ENCODE measurements at places on chromosomes 5 and 9.

GRCh38 chr5:8458038-8458383 lies 589.1 kb downstream of the MTRR start:
- peak; percentile 15 for DNase-seq

GRCh38 chr9:73736270-73736669 lies 584.6 kb downstream of the ANXA1 start:
- DNase-seq: no peak

GRCh38 chr9:137703842-137704508 lies 85.2 kb downstream of the EHMT1 start:
- no peak for DNase-seq

DNA sequence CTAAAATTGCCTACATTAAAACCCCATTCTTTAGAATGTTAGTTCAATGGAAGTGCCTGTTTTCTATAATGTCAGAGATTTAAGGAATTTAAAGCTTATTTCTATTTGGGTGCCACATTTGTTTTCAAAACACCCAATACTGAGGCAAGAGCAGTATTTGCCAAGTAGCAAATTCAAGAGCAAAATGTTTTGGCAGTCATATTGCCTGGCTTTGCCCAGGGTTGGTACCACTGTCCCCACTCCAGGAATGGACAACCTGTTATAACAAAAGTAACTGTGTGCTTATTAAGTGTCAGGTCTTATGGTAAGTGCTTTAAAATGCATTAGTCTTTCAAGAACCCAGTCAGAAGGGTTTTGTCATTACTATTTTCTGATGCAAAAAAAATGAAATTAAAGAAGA lies 19.3 kb downstream of the ITGA1 start:
- DNase-seq: no peak

- DNase-seq: no peak
Measured at GRCh38 chr9:128540634-128541360, 11.6 kb upstream of the SPTAN1 start.

DNA sequence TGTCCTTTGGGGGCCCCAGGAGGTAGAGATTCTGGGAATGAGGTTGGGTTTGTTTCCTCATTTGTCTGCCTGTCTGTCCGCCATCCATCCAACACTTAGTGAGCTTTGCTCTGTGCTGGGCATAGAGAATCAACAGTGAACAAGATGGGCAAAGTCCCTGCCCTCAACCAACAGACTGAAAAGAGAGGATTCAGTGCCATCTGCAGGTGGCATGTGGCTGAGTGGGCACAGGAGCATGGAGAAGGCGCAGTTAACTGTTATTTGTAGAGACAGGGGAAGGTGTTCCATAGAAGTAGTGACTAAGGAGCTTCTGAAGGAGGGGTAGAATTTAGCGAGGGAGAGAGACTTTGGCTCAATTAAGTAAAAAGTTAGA lies 23.1 kb downstream of the POLR1E start:
- DNase-seq: no peak

DNA sequence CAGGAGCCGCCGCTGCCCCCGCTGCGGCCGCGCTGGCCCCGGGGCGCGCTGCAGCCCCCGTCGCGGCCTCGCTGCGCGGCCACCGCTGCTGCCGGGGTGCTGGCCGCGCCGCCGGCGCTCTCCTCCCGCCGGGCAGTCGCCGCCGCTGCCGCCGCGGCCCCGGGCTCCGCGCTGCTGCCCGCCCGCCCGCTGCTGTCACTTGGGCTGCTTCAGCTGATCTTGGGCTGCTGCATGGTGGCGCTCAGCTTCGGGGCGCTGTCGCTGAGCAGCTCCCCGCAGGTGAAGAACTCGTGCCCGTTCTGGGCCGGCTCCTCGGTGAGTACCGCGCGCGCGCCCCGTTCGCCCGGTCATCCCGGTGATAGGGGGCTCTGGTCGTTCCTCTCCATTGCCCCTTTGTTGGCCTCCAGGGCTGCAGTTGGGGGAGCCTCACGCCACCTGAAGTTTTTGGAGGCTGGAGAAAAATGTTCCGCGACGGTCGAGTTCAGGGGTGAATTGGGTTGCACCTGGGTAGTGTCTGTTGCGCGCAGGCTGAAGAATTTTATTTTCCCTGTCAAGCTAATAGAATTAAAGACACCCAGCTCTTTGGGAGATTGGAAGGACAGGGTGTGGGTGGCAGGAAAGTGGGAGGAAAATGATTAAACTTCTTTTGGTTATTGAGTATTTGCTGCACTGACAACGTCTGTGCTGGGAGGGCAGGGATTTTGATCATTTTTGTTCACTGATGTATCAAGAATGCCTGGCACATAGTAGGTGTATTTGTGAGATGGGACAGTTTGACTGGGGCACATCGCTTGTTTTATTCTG lies 596 bp downstream of the ENTREP1 start:
- DNase-seq: no peak

DNA sequence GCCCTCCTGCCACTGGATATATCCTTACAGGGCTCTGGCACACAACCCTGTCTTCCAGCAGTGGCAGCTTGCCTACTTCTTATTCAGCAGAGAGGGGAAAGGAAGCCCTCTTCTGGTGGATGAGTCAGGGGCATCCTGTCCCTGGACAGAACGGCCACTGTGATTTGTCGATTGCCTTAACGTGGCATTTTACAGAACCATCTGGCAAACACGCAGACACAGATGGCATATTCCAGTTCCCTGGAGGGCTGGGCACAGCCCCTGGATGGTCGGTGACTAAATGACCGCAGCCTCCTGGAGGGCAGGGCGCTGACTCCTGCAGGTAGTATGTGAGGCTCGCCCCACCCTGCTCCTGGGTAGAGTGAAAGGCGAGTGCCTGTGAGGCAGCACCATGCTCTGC lies 62.1 kb downstream of the DCP2 start:
- DNase-seq: peak; percentile 48

GRCh38 chr9:86454701-86455615 lies 100.7 kb upstream of the TUT7 start:
- no peak for DNase-seq

GRCh38 chr5:169063316-169063953 lies 237.5 kb downstream of the SLIT3 start:
- no peak for DNase-seq

- DNase-seq: no peak
Measured at GRCh38 chr9:85702191-85702590, 39.6 kb downstream of the AGTPBP1 start.

GRCh38 chr5:10649666-10650380 lies 86.0 kb downstream of the ANKRD33B start:
- peak; percentile 55 for DNase-seq

DNA sequence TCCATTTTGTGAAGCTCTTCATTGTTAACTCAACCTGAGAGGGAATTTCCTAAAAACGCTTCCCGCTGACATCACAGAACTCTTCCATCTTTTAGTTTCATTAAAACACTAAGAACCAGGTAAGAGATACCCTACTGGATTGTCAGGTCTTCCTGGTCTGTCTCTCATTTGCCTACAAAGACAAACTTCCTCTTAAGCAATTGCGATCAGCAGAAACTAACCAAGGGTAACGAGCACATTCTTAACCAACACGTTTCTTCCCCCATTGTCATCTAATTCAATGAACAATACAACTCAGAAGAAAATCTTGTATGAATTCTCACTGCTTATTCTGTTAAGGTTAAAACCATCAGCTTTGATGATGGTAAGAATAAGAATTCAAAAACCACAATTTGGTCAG lies 6.6 kb downstream of the FBXW11 start:
- no peak for DNase-seq

GRCh38 chr9:121357011-121357410 lies 13.0 kb downstream of the STOM start:
- no peak for DNase-seq

GRCh38 chr9:98923451-98924123 lies 20.1 kb upstream of the COL15A1 start:
- DNase-seq: no peak

DNA sequence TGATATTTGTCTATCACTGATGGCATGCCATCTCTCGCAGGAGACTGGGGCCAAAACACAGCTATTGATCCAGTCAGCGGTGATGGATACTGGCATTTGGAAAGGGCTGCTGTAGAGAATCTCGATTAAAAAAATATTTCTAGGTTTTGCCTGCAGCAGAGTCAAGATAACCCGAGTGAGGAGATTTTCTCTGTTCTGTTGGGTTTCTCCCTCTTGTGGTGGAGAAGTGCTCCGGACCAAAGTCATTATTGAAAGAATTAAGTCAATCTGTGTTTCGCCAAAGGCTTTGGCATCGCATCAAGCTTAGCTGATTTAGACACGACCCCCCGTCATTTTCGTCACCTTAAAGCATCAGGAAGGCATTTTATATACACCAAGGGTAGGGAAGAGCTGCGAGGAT lies 97.1 kb upstream of the IRX2 start:
- peak; percentile 23 for DNase-seq

GRCh38 chr5:91111473-91112238 lies 271.5 kb downstream of the ARRDC3 start:
- no peak for DNase-seq

- no peak for DNase-seq
Measured at GRCh38 chr9:133747309-133747708, 9.2 kb upstream of the SARDH start.

DNA sequence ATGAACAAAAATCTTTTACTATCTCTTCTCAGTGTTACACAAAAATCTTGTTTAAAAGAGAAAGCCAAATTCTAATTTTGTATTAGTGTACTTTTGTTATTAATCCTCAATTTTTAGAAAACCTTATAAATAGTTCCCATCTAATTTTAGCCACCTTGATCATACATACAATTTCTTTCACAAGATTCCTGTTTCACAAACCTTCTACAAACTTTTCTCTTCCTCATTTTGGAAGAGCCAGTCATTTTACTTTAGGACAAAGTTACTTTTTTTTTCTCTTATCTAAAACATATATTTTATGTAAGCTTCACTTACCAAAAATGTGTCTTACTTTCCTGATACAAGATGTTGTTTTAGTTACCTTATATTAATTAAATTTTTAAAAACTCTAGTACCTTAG lies 161.3 kb downstream of the YIPF5 start:
- no peak for DNase-seq

DNA sequence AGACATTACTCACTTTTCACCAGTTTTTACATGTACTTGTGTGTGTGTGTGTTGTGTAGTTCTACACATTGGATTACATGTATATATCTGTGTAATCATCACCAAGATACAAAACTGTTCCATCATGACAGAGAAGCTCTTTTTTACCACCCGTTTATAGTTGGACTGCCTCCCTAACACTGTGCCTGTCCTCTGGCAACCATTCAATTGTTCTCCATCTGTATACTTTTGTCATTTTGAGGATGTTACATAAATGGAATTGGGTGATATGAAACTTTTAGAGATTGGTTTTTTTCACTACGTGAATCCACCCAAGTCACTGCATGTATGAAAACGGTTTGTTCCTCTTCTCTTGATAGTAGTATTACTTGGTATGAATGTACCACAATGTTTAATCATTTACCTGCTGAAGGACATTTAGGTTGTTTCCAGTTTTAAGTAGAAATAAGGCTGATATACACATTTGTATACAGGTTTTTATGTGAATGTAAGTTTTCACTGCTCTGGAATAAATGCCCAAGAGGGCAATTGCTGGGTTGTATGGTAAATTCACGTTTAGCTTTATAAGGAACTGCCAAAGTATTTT lies 126.2 kb downstream of the MAPKAP1 start:
- no peak for DNase-seq

GRCh38 chr9:26129217-26129616 lies 451.0 kb upstream of the TUSC1 start:
- DNase-seq: peak; percentile 72

DNA sequence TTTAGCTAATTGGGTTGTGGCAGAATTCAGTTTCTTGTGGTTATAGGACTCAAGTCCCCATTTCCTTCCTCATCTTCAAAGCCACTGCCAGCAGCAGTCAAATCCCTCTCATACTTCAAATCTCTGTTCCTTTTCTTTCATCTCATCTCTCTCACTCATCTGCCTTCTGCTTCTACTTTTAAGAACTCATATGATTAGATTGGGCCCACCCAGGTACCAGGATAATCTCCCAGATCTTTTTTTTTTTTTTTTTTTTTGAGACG lies 8.0 kb upstream of the REEP5 start:
- DNase-seq: no peak

GRCh38 chr5:84290161-84290560 lies 94.5 kb downstream of the EDIL3 start:
- DNase-seq: peak; percentile 33

- peak; percentile 88 for DNase-seq
Measured at GRCh38 chr5:181187500-181188213, 17.3 kb downstream of the TRIM7 start.

- DNase-seq: no peak
Measured at GRCh38 chr5:41309275-41309674, 95.9 kb upstream of the C6 start.

- no peak for DNase-seq
Measured at GRCh38 chr5:100758780-100759179, 144.3 kb downstream of the ST8SIA4 start.

GRCh38 chr5:10537624-10538023 lies 26.2 kb upstream of the ANKRD33B start:
- no peak for DNase-seq

- peak; percentile 6 for DNase-seq
Measured at GRCh38 chr5:891837-892393, 686 bp downstream of the BRD9 start.

GRCh38 chr9:37201581-37201980 lies 81.2 kb downstream of the ZCCHC7 start:
- no peak for DNase-seq

- DNase-seq: peak; percentile 83
Measured at GRCh38 chr5:35803191-35803651, 53.5 kb upstream of the IL7R start.

- no peak for DNase-seq
Measured at GRCh38 chr5:151598984-151599383, 7.9 kb upstream of the FAT2 start.

DNA sequence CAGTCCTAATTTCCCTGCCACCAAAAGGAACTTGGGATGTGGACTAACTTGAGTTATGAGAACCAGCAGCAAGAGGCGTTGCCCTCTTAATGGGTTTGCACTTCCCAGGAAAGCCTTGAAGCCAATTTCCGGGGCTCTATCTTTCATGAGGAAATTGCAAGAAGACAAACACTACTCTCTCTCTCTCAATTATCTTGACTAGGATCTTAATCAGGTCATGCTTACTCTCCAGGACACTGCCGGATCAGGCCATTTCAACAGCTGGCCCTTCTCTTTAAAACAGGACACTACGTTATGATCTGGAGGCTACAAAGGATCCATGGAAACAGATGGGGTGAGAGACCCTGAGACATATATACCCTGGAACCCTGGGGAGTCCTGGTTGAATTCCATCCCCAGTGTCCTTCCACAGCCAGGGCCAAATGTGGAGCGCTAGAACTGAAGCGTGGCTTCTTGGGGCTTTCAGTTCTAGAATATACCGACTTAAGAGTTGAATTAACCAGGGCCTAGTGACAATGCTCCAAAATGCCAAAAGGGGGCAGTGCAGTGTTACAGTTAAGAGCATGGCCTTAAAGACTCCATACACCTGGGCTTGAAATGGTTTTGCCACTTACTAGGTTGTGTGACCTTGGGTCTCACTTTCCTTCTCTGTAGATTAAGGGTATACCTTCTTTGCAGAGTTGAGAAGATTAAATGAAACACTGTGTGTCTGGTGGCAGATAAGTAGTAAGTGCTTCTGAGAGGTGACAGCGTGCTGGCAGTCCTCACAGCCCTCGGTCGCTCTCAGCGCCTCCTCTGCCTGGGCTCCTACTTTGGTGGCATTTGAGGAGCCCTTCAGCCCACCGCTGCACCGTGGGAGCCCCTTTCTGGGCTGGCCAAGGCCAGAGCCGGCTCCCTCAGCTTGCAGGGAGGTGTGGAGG lies 21.1 kb downstream of the FAM219A start:
- DNase-seq: peak; percentile 63

Data from fibroblast of skin of scalp (primary cell).